ENCODE measurements at places on chromosomes 4 and X.

DNA sequence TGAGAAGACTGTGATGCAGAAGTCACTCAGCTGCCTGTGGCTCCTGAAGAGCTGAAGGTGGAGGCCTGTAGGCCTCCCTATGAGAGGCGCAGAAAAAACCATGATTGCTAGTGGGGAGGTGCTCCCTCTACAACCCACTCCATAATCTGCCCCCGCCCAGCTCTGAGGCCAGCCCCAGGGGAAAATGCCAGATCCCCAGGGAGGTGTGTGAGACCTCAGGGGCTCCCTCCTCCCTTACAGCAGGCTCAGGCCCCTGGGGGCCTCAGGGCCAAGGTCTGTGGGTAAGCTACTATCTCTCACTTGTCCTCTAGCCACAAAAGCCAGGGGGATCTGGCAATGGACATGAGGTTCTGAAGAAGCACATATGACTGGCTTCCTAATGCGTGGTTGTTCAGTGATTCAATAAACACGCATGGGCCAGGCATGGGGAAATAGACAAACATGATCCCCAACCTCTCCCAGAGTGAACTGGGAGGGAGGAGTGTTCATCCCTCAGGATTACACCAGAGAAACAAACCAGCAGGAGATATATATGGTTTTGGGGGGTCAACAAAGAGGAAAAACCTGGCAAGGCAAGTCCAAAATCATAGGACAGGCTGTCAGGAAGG lies 51.0 kb upstream of the MTM1 start:
- no peak for DNase-seq

- no peak for DNase-seq
Measured at GRCh38 chr4:7264694-7265093, 72.4 kb downstream of the SORCS2 start.

- DNase-seq = no peak
Measured at GRCh38 chr4:96194993-96195392, 355.1 kb downstream of the PDHA2 start.

GRCh38 chrX:106220177-106220576 lies 52.1 kb downstream of the PWWP3B start:
- DNase-seq = no peak

DNA sequence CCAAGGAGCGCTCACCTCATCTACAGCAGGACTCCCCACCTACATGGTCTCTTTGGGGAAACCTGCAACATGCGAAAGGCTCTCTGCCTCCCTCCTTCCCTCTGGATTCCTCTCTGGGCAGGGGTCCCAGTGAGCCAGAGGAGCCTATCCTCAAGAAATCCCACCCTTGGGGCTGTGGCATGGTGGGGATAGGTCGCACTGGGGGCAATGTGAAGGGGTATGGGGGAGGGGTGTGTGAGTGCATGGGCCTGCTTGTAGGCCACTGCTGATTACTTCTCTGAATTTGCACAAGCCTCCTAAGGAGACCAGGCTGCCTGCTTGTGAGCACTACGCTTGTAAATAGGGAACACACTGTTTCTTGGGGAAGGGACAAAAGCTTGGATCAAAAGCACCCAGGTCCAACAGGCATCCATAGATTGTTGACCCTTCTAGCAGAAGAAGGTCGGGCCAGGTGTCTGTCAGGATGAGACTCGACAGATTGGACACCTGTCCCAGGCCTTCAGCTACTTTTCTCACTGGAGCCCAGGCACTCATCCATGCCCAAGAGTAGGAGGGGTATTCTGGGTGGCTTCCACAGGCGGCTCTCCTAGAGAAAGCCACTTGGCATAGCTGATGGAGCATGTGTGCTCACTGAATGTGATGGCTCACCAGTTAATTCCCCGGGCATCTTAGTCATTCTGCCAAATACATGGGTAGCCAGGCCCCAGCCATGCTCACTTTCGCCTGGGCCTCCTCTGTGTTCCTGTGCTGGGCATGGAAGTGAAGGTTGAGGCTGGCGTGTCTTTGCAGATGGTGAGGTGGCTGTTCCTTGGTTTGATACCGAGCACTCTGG lies 75.0 kb downstream of the NBDY start:
- no peak for DNase-seq

DNA sequence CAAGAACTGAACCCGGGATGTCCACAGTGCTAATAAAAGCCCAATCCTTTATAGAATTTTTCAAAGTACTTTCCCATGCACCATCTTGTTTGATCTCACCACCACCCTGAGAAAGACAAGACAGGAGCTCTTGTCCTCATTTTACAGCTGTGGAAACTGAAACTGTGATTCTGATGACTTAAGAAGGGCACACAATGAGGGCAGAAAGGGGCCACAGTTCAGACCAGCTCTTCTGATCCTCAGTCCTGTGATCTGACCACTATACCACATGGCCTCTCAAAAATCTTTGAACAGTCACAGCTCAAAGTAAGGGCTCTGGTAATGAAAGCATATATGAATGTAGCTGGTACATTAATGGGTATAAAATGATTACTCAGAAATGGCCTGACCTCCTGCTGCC lies 127.3 kb upstream of the CPEB2 start:
- DNase-seq = no peak

DNA sequence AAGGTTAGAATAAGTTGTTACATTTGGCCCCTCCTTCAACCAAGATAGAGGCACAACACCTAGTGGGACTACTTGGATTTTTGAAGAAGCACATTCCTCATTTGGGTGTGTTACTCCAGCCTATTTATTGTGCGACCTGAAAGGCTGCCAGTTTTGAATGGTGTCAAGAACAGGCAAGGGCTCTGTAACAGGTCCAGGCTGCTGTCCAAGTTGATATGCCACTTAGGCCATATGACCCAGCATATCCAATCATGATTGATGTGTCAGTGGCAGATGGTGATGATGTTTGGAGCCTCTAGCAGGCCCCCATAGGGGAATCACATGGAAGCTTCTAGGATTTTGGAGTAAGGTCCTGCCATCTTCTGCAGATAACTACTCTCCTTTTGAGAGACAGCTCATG lies 35.5 kb upstream of the UGT2B4 start:
- no peak for DNase-seq

GRCh38 chr4:182569561-182569960 lies 326.4 kb downstream of the TENM3 start:
- DNase-seq = peak; percentile 53

GRCh38 chr4:108172231-108172752 lies 3.6 kb upstream of the LEF1 start:
- no peak for DNase-seq

GRCh38 chr4:10275696-10276095 lies 159.1 kb upstream of the WDR1 start:
- no peak for DNase-seq

GRCh38 chr4:657834-658667 lies 16.0 kb downstream of the ATP5ME start:
- no peak for DNase-seq

GRCh38 chr4:173061160-173061559 lies 107.5 kb upstream of the GALNT7 start:
- no peak for DNase-seq

GRCh38 chr4:87540146-87541058 lies 11.2 kb upstream of the SPARCL1 start:
- no peak for DNase-seq

- peak; percentile 84 for DNase-seq
Measured at GRCh38 chr4:39706334-39706733, 8.4 kb downstream of the UBE2K start.

- peak; percentile 28 for DNase-seq
Measured at GRCh38 chr4:109803924-109804571, 2.2 kb upstream of the CFI start.

- DNase-seq = no peak
Measured at GRCh38 chrX:75337525-75337924, 63.6 kb downstream of the UPRT start.

DNA sequence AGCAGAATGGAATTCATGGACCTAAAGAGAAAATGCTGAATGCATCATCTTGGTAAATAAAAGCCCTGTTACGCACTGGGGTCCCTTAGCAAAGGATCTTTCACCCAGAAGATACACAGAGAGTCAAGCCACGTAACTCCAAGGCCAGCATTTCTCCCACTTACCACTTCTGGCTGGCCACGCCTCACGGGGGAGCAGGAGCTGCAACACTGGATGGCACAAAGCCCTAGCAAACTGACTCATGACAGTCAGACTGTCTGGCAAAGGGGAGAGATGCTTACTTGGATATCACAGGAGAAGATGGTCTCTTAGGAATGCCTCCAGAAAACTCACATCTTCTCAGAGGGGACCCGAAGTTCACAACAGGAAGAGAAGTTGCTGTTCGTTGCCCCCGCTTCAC lies 51.4 kb upstream of the BCLAF3 start:
- no peak for DNase-seq
